ENCODE measurements at places on chromosomes 7 and 10. TPM values are rescaled to one million over a fixed set of nuclear protein-coding genes. Genes with fewer than 3 reads are reported as not detected.
A peak's percentile ranks its signal among the peaks of the same experiment; 100 is the strongest.

DNA sequence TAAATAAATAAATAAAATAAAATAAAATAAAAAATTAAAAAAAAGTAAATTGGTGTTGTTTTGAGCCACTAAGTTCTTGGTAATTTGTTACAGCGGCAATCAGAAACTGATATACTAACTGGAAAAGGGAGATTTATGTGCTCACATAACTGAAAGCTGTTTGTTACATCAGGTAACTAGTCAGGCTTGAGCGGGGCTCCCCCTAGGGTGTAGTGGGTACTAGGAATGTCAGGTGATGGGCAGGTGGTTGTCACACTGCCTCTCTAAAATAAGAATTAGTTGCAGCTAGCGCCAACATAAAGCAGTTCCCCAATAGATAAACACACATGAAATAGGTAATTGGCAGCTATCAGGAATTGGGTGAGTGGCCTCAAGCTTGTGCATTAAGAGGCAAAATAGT lies 1336.9 kb downstream of the XPNPEP1 start:
- DNase-seq = no peak

DNA sequence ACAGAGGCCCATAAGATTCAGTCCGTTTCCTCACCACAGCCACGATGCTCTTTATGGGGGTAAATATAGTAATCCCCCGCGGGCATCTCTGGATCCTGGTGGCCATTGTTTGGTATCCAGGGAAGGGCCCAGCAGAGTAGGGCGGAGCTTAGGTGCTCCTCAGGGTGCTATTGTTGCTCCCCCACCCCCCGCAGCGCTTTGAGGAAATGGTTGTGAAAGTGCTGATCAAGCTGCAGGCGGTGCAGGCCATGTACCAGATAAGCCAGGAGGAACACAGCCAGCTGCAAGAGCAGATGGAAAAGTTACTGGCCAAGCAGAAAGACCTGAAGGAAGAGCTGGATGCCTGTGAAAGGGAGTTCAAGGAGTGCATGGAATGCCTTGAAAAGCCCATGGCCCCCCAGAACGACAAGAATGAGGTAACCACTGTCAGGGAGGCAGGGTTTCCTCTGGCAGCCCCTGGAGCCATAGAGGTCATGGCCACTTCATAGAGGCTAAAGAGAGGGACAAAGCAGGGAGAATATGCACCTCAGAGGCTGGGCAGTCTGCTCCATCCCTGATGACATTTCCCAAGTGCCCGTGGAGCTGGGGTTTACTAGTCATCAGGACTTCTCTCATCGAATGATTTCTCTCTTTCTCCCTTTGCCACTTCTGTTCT lies 17.6 kb upstream of the FLNC start:
- DNase-seq = peak; percentile 64

GRCh38 chr10:103512591-103513379 lies 19.3 kb downstream of the NEURL1 start:
- no peak for DNase-seq

GRCh38 chr7:121755818-121756552 lies 117.0 kb upstream of the PTPRZ1 start:
- no peak for DNase-seq

GRCh38 chr7:48497521-48497920 lies 326.3 kb downstream of the ABCA13 start:
- no peak for DNase-seq

GPR37 gene
- total RNA-seq = not detected

DNA sequence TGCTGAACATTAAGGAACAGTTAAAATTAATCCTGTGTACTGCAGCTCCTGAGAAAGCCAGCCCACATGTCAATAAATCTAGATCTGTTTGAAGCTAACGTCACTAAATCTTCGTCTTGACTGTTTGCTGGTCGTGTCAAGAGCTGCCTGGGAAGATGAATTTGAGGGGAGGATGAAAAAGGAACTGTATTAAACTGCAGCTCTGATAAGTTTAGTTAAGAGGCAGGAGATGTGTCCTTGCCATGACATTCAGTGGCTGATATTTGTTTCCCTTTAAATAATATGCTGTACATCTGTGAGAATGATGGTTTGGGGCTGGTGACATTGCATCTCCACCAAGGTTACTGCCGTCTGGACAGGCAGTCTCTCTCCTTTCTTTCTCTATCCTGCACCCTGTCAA lies 435.3 kb downstream of the LRMDA start:
- DNase-seq = no peak

PTPN12 gene
- total RNA-seq = 52.2 TPM

UFSP1 gene
- total RNA-seq = 2.4 TPM

TMEM213 gene
- total RNA-seq = not detected

Measured in left ventricle myocardium inferior (tissue), 1 donor.